NCI-H2107 (cell line): ENCODE measurements at places on chromosomes 3 and 15.
A peak's percentile ranks its signal among the peaks of the same experiment; 100 is the strongest.

- DNase-seq: no peak
These were observed 29.2 kb upstream of the CNTN3 start for GRCh38 chr3:74643636-74644035.

GRCh38 chr3:158961911-158962310 is 160.1 kb downstream of the MFSD1 start:
- no peak for DNase-seq

DNA sequence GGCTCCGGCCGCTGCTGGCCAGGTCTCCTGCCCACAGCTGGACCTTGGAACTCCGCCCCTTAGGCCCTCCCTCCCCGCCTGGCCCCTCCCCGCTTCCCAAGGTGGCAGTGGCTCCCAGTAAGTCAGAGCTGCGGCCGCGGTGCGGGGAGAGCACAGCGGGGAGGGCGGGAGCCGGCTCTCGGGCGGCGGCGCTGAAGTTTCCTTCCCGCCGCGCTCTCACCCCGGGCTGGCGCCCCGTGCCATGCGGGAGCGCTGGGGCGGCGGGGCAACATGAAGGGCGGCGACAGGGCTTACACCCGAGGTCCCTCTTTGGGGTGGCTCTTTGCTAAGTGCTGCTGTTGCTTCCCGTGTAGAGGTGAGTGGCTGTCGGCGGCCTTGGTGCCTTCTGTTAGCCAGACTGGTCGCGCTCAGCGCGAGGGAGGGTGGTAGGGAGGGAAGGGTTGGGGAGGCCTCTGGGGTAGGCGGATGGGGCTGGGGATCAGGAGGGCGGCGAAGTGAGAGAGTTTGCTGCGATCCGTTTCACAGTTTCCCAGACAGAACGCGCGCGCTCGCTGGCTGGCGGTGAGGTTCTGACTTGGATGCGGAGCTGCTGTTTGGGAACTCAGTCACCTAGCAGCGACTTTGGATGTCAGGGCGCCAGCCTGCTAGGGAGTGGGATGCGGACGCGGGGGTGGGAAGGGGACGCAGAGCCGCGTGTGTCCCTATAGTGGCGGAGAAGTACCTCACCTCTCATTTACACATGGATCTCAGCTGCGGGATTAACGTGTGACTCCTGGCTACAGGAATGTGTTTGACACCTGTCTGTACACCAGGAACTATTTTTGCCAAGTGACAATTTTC is 145.5 kb upstream of the UMPS start:
- DNase-seq: no peak

- peak; percentile 79 for DNase-seq
These were observed 1.7 kb upstream of the SLC2A2 start for GRCh38 chr3:171028025-171028778.
